Nephron progenitor cell (in vitro differentiated cells): ENCODE measurements at places on chromosomes 1 and 21.

DNA sequence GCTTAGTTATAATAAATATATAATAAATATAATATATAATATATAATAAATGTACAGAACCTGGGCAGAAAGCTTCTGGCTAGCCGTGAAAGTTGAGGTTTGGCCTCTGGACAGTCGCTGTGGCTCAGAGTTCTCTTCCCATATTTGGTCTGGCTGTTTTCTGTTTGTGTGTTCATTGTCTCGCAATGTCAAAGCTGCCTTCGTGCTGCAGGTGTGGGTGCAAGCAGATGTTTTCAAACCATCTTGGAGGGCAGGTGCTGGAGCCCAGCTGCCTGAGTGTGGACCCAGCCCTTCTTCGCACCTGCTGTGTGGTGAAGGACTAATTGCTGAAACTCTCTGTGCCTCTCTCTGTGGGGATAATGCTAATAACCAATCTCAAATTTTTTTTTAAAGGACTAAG is 3.6 kb upstream of the CSTB start:
- DNase-seq, result no peak

DNA sequence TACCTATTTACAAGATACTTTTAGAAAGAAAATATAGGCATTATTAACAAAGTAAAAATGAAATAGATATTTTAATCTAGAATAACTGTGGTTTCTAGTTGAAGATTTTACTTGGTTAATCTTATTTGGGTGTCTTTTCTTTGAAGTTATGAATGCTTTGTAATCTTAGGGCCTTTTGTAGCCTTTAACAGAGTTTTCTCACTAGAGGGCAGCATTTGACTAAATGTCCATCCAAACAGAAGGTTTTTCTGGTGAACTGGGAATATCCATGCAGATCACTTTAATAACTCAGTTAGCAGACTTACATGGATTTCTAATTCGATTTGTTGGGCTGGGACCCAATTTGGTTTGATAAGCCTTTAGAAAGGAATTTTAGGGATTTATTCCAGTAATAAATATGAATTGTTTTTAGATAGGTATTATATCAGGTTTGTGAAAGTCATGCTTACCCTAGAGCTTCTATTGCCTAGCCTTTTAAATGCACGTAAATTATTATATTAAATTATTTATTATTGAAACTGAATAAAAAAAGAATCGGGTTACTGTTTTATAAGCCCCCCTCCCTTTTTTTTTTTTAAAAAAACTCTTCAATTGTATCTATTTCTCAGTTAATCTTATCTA is 119.7 kb downstream of the ZNF326 start:
- DNase-seq, result peak; percentile 11

DNA sequence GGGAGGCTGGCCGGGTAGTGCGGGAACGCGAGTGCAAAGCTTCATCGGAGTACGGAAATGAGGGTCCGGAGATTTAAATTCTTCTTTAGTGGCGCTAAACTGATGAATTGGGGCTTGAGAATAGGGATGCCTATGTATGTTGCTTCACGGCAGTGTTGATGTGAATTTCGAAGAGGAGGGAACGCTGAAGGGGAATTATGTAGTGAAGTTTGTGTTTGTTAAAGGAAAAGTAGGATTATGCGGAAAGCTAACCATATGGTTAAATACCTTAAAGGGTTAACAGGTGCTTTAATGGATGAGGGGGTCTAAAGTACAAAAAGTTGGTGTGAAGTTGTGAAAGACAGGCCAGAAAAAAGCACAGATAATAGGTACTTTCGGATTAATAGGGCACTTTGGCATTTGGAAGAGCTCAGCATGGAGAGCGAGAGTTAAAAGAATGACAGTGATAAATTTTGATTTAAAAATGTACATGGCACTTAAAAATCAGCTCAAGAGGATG is 1.4 kb downstream of the HS2ST1 start:
- no peak for DNase-seq

- DNase-seq, result no peak
Measured at GRCh38 chr1:177686933-177687332, 282.9 kb downstream of the SEC16B start.

DNA sequence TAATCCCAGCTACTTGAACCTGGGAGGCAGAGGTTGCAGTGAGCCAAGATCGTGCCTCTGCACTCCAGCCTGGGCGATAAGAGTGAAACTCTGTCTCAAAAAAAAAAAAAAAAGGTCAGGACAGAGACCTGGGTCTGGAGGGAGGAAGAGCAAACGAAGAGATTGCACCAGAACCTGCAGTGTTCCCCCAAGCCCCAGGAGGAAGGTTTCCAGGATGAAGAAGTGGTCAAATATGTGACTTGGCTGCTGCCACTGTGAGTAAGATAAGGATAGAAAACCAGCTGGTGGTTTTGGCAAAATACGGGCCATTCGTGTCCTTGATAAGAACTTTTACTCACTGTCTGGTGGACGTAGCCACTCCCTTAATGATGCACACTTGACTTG is 42.2 kb downstream of the CLDN14 start:
- no peak for DNase-seq

DNA sequence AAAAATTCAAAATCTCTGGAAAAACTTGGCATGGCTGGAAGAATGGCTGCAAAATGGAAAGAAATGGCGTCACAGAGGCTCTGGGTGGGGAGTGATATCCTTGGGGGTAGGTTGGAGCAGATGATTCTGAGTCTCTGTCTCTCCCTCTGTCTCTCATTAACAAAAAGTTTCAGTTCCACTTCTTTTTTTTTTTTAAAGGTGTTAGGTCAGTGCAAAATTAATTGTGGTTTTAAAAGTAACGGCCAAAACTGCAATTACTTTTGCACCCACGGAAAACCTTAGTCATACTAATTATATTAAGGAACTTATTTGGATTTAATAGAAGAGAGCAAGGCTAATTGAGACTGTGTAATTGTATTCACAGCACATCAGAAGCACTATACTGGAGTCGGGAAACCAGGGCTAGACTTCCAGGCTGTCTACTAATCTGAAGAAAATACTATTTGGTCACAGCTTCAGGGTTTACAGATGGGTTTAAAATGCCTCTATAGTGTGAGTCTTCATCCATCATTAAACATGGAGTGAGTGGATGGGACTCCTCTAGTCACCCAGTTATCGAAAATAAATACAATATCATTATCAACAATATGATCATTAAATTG is 289.1 kb upstream of the PLD5 start:
- no peak for DNase-seq

DNA sequence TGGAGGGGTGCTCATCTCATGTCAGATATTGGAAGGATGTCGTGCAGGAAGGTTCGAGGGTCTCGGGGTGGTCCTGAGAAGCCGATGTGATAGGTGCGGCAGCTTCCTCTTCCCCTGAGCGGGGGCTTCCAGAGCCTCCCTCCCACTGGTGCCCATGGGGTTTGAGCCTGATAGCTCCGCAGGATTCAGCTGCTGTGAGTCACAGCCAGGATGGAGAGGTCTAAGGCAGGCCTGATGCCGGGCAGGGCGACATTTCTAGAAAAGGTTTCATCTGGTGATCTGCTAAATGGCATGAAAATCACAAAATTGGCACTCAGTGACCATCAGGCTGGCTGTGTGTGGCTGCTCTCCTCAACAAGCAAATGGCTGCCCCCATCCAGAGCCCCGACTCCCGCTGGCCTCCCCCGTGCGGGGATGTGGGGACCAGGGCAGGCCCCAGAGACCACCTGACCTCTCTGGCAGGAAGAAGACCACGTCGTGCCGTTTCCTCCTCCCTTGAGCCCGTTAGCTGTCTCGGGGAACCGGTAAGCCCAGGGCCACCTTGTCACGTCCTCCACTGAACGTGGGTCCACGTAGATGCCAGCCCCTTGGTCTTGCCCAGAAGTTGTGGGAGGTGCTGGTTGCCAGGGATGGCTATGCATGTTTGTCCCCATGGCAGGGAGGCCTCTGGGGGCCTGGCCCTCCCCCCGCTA is 66.1 kb downstream of the SKI start:
- DNase-seq, result no peak

DNA sequence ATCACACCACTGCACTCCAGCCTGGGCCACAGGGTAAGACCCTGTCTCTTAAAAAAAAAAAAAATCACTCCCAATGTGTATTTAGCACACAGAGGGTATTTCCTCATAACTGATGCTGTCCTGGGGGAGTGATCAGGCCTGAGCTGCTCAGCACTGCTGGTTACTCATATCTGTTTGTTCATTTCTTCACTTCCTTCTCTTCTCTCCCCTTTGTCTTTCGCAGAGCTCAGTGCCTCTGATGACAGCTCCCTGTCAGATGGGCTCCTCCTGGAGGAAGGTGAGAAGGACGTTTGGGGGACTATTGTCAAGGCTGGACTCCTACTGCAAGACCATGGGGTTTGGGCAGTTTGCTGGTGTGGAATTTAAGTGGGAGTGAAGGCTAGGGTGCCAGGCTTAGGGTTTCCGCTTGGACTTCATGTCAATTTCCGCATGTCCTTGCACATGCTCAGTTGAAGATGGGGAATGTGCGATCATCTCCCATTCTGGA is 13.0 kb downstream of the INAVA start:
- no peak for DNase-seq

GRCh38 chr21:40595806-40596205 is 251.2 kb downstream of the DSCAM start:
- no peak for DNase-seq

DNA sequence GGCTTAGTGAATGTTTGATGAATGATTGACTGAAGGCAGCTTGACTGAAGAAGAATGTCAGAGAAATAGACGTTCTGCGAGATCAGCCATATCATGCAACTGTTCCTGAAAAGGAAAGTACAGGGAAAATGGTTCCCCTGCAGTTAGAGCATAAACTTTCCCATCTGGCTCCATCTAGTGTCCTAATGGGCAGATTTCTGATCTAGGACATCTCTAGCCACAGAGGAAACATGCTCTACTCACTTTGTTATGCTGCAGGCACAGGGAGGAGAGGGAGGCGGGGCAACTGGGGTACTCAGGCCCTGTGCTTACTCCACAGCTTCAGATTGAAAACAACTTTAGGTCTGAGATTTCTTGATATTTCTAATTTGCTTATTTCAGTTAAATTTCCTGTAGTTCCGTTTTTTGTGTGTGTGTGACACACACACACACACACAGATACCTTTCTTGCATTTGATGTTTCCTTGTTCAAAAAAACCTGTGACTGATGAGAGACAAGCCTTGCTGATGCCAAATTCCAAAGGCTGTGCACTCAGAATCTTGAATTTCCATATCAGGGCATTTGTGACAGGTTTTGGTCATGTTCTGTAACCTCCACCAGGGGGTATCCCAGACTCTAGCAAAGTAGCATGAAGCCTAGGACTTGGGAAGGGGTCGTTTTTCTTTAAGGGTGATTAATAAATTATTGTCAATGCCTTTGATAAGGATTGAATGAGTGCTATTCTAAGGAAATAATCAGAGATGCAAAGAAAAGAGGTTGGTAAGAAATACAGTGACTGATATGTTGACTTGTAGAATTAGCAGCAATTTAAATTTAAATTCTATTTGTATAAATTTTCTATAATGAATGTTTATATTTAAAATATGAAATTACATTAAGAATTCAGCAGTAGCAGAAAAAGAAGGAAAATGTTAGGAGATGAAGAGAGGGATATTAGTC is 139.7 kb upstream of the BEND5 start:
- DNase-seq, result peak; percentile 12

GRCh38 chr1:2845869-2846268 is 44.4 kb upstream of the TTC34 start:
- DNase-seq, result no peak

DNA sequence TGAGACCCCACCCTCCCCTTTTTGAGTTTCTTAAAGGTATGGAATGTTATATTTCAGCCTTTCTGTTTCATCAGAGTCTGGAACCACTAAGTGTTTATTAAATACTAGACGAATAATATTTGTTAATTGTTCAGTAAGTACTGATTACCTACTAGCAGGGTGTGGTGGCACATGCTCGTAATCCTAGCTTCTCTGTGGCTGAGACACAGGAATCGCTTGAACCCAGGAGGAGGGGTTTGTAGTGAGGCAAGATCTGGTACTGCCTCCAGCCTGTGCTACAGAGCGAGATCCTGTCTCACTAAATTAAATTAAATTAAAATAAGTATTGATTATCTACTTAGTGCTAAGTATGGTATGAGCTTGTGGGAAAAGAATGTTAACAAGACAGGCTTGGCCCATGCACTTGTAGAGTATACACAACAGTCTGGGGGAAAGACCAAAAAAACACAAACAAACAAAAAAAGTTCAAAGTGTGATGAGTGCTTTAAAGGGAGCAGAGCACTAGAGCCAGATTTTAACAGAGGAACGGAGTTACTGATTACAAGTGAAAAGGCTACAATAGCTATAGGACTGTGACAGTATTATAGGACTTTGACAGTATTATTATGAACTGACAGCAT is 2.4 kb downstream of the CEPT1 start:
- DNase-seq, result no peak

GRCh38 chr1:234970731-234971476 is 157.7 kb downstream of the TOMM20 start:
- peak; percentile 74 for DNase-seq

GRCh38 chr21:46297338-46298271 is 11.5 kb downstream of the YBEY start:
- no peak for DNase-seq

GRCh38 chr21:17660452-17660851 is 47.8 kb upstream of the BTG3 start:
- DNase-seq, result no peak

- DNase-seq, result no peak
Measured at GRCh38 chr1:210117681-210118170, 114.9 kb upstream of the SERTAD4 start.

DNA sequence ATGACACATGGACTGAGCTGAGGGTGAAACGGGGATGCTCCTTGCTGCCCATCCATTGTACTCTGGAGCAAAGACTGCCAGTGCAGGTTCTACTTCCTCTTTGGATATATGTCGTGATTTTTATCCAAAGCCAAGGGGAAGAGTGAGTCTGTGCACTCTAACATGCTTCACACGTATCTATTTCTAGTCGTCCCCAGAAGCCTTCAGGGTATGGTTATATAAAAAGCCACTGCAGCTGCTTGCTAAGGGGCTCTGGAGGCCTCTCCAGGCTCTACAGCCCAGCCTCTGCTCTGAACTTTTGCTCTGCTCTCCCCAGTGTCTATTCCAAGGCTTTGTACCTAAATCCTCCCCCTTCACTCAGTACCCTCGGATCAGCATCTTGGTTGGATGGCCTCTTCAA is 20.1 kb downstream of the PAFAH2 start:
- no peak for DNase-seq

GRCh38 chr1:153058826-153059784 is 1.8 kb upstream of the SPRR2A start:
- no peak for DNase-seq
